ENCODE measurements at places on chromosomes 7 and 10.

GRCh38 chr7:150463461-150463860, 13.0 kb downstream of the GIMAP8 start:
- peaks cover 95% of the 10 kb centered on the region for H3K36me3 ChIP-seq
- no peak overlapping the region for H3K4me3 ChIP-seq
- no peaks in the 10 kb centered on the region for H3K27me3 ChIP-seq
- DNase-seq, result no peak
- peaks cover 89% of the 10 kb centered on the region for H3K4me1 ChIP-seq

GRCh38 chr10:70937661-70938060, 49.3 kb upstream of the PCBD1 start:
- no peaks in the 10 kb centered on the region for H3K4me1 ChIP-seq
- peaks cover 17% of the 10 kb centered on the region for H3K27me3 ChIP-seq
- no peak overlapping the region for H3K27ac ChIP-seq
- no peak overlapping the region for H3K4me3 ChIP-seq
- no peak for DNase-seq

GRCh38 chr10:97937054-97937453, 87.4 kb downstream of the GOLGA7B start:
- no peak overlapping the region for H3K4me3 ChIP-seq
- DNase-seq, result no peak
- no peaks in the 10 kb centered on the region for H3K36me3 ChIP-seq
- H3K4me1 ChIP-seq, result no peaks in the 10 kb centered on the region
- H3K27ac ChIP-seq, result no peak overlapping the region

DNA sequence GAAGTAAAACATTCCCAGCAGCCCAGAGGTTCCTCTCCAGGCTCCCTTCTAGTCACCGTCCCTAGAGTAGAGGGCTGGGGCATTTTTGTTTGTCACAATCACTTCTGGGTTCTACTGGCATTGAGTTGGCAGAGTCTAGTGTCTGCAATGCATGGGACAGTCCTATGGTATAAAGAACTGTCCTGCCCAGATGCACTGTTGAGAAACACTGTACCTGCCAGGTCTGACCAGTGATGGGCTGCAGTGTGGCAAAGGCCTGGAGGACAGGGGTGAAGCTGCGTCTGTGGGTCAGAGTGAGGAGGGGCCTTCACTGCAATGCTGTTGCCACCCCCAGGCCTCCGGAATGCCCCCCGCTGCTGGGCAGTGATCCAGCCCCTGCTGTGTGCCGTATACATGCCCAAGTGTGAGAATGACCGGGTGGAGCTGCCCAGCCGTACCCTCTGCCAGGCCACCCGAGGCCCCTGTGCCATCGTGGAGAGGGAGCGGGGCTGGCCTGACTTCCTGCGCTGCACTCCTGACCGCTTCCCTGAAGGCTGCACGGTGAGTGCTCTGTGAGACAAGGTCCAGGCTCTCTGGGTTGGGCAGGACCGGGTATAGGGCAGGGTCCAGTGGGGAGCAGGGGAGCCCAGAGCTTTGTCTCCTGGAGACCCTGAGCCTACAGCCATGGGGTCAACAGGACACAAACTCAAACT, 14.8 kb downstream of the SMO start:
- no peaks in the 10 kb centered on the region for H3K4me1 ChIP-seq
- no peak overlapping the region for H3K27ac ChIP-seq
- no peak overlapping the region for H3K4me3 ChIP-seq
- H3K36me3 ChIP-seq, result no peaks in the 10 kb centered on the region

GRCh38 chr7:8422177-8422576, 11.2 kb upstream of the NXPH1 start:
- H3K27ac ChIP-seq, result no peak overlapping the region
- no peaks in the 10 kb centered on the region for H3K36me3 ChIP-seq
- no peaks in the 10 kb centered on the region for H3K4me1 ChIP-seq
- no peaks in the 10 kb centered on the region for H3K27me3 ChIP-seq
- DNase-seq, result no peak
- no peak overlapping the region for H3K4me3 ChIP-seq

DNA sequence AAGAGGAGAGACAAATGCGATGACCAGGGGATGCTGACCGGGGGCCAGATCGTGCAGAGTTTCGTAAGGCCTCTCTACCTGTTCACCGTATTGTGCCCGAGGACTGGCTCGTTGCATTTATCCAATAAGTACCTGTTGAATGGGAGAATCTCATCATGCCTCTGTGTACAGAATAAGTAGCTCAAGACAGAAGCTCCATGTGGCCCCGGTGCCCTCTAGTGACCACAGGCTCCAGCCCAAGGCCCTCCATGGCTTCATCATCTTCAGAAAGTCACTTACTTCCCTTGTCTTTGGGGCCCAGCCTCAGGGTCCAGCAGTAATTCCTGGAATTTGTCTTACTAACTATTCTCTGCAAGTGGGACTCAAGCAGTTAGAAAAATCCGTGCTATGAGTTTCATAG, 151.0 kb downstream of the CHN2 start:
- peaks cover 5% of the 10 kb centered on the region for H3K27me3 ChIP-seq
- no peak overlapping the region for H3K4me3 ChIP-seq
- DNase-seq, result peak; percentile 45
- H3K4me1 ChIP-seq, result no peaks in the 10 kb centered on the region
- no peak overlapping the region for H3K27ac ChIP-seq

DNA sequence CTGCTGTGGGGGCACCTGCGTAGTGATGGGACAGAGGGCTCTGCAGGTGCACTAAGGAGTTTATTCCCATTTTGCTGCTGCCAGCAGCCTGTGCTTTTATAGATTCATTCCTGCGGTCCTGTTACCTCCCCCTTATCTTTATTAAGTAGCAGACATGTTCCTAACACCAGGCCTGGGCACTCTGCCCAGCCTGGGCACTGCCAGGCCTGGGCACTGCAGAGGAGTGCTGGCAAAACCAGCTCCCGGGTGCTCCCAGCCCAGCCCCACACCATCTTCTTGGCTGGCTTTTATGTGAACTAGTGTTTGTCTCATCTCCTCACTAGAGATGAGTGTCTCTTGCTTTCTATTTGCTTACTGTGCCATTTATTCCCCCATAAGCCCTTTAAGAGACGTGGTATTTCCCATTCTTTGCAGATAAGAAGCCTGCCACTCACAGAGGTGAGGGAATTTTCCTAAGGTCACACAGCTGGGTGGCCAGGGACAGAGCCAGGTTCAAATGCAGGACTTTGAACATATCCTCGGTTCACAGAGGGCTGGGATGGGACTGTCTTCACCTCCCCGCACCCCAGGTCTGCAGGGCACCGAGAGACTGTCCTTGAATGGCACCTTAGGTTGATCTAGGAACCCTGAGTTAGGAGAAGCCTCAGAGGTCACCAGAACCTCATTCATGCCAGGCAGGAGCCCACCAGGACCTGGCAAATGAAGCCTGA, 14.6 kb upstream of the DRGX start:
- no peak for DNase-seq
- no peaks in the 10 kb centered on the region for H3K36me3 ChIP-seq
- no peak overlapping the region for H3K27ac ChIP-seq
- H3K27me3 ChIP-seq, result peaks cover 66% of the 10 kb centered on the region

GRCh38 chr10:17200912-17201793, at the start of gene TRDMT1:
Gene TRDMT1, minus strand, starts transcription at chr10:17201672. Its CDS starts 38 bp downstream, at chr10:17201634.
- no peaks in the 10 kb centered on the region for H3K27me3 ChIP-seq
- H3K4me1 ChIP-seq, result peaks cover 49% of the 10 kb centered on the region
- DNase-seq, result peak; percentile 84
- H3K27ac ChIP-seq, result peak within 1 kb of the TSS; percentile 90

DNA sequence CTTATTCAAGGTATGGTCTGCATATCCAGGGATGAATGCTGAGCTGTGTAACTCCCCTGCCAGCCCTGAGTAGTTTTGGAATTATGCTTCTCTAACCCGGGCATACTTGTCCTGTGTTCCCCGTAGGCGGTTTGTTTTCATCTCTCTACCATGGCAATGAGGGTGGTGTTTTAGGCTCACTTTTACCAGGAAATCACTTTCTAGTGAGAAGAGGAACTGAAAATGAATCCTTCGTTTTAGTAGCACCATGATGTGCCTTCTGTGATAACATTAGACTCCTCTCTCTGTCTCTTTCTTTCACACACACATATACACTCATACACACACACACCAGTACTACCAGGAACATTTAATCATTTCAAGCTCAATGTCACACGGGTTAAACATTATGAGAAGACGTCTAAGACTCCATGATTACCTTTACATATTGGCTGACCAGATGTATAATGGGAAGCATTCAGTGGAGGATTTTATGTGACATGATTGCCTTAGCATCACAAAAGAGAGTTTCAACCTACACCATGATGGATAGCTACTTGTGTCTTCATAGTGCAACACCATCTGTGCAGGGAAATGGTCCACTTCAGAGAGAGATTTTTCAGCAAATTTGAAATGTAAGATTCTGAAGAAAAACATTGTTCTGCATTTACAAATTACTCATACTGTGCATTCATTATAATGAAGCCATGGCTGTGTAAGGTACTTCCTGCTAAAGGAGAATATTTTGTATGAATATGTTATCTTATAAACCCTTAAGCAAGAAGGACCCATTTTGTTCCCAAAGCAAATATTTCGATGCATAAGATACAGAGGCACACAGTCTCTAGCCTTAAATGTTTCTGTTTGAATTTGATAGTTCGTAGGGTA, 31.0 kb upstream of the PFKP start:
- peaks cover 4% of the 10 kb centered on the region for H3K4me1 ChIP-seq
- H3K36me3 ChIP-seq, result no peaks in the 10 kb centered on the region
- H3K4me3 ChIP-seq, result no peak overlapping the region
- H3K27me3 ChIP-seq, result peaks cover 16% of the 10 kb centered on the region
- no peak overlapping the region for H3K27ac ChIP-seq

All from activated naive CD4-positive, alpha-beta T cell treated with anti-CD3 and anti-CD28 coated beads, Interleukin-2, amount 10 ng/mL, durations not matched to agents 7 days and 5 days (primary cell).